Endodermal cell (in vitro differentiated cells): ENCODE measurements at places on chromosomes 4 and X.

GRCh38 chr4:16692524-16692923 is 205.9 kb downstream of the LDB2 start:
- H3K27ac ChIP-seq, result no peak overlapping the region
- no peak for DNase-seq
- peaks cover 11% of the 10 kb centered on the region for H3K4me1 ChIP-seq
- no peak overlapping the region for H3K4me3 ChIP-seq
- H3K27me3 ChIP-seq, result no peaks in the 10 kb centered on the region

GRCh38 chr4:39169426-39169825 is 12.9 kb upstream of the WDR19 start:
- no peak overlapping the region for H3K4me3 ChIP-seq
- no peaks in the 10 kb centered on the region for H3K4me1 ChIP-seq
- H3K27me3 ChIP-seq, result no peaks in the 10 kb centered on the region
- DNase-seq, result no peak
- no peak overlapping the region for H3K27ac ChIP-seq
- no peaks in the 10 kb centered on the region for H3K36me3 ChIP-seq

DNA sequence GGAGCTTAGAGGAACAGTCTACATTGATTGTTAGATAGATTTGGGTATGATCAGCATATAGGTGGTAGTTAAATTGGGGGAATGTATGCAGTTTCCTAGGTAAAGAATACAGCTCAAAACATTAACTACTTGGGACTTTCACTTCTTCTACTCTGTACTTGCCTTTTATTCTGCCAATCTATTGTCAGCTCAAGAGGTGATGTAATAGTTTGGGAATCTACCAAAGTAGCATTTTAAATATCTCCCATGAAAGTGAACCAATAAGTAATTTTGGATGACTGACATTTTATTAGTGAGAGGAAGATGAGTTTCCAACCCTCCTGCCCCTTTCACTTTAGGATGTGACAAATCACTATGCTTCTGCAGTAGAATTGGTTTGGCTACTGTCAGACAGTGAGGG is 43.4 kb downstream of the NUDT6 start:
- no peaks in the 10 kb centered on the region for H3K36me3 ChIP-seq
- H3K4me1 ChIP-seq, result no peaks in the 10 kb centered on the region
- no peak overlapping the region for H3K27ac ChIP-seq
- DNase-seq, result no peak
- no peaks in the 10 kb centered on the region for H3K27me3 ChIP-seq
- H3K4me3 ChIP-seq, result no peak overlapping the region

- no peaks in the 10 kb centered on the region for H3K27me3 ChIP-seq
- no peak overlapping the region for H3K27ac ChIP-seq
- no peak for DNase-seq
- no peaks in the 10 kb centered on the region for H3K4me1 ChIP-seq
Observed at GRCh38 chr4:102627831-102628523, 126.8 kb downstream of the NFKB1 start.

DNA sequence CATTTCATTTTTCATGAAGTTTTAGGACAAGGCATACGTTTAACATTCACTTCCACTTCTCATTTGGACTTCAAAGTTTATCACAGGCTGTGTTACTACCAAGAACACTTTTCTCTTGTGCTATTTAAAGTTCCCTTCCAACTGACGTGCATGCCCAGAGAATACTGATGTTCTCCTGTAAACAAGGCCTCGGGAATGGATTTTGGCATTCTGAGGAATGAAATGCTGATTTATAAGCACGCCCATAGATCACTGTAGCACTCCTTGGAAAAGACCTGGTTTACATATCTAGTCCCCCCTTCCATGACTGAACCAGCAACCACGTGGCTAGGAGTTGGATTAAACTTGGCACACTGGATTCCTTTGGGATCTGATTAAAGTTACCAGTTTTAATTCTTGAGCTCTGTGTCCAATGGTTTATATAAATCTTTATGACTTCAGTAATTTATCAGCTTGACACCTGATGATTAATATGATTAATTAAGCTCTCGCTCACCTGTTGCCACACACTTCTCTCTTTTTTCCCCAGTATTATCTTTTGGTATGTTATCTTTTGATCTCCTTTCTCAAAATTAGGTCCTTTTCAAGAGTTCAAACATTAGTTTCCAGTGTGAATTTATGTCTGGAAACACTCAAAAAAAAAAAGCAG is 122.4 kb upstream of the HAND2 start:
- no peak for DNase-seq
- no peak overlapping the region for H3K27ac ChIP-seq
- no peaks in the 10 kb centered on the region for H3K4me1 ChIP-seq

- no peak for DNase-seq
- H3K4me3 ChIP-seq, result no peak overlapping the region
- no peaks in the 10 kb centered on the region for H3K27me3 ChIP-seq
- peaks cover 49% of the 10 kb centered on the region for H3K36me3 ChIP-seq
Observed at GRCh38 chr4:145823743-145824142, 114.9 kb downstream of the ZNF827 start.

- H3K27me3 ChIP-seq, result no peaks in the 10 kb centered on the region
- H3K4me1 ChIP-seq, result no peaks in the 10 kb centered on the region
- DNase-seq, result no peak
- H3K36me3 ChIP-seq, result no peaks in the 10 kb centered on the region
- H3K4me3 ChIP-seq, result no peak overlapping the region
Observed at GRCh38 chrX:46367491-46367890, 177.7 kb downstream of the ZNF674 start.

DNA sequence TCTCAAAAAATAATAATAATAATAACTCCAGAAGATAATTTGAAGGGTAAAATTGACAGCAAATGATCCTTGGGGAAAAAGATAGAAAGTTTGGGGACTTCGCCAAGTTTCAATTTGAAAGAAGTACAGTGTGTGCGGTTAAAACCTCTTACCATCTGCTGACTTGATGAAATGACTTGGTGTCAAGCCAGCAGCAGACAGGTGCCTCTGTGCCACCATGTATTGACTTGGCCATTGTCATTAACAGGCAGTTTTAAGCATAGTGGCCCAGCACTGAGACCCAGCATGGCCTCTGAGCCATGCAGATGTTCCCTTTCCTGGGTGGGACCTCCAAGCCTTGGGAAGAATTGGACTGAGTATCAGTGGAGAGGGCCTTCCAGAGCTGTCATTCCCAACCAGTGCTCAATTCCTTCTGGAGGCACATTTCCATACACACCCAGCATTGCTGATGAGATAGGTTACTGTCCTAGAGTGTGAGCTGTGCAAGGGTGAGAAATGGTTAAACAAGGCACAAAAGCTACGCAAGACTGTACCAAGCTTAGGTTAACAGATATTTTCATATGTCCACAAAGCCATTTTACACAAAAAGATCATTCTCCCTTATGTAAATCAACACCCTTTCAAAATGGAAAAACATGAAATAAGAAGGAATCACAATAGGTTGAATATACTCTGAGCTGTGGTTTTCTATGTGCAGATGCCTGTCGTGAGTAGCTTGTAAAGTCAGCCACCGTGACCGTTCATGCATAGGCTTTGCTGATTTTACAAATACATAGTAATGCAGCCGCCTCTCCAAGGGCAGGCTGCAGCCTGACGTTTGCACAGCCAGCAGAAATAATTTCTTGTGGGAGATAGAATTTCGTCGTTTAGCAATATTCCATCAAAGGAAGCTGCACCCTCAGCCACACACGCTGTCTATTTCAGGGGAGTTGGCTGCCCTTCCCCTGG is 59.4 kb upstream of the FBXW7 start:
- no peaks in the 10 kb centered on the region for H3K27me3 ChIP-seq
- DNase-seq, result no peak
- no peaks in the 10 kb centered on the region for H3K36me3 ChIP-seq
- no peak overlapping the region for H3K27ac ChIP-seq
- H3K4me1 ChIP-seq, result peaks cover 6% of the 10 kb centered on the region

- H3K4me1 ChIP-seq, result no peaks in the 10 kb centered on the region
- peaks cover 6% of the 10 kb centered on the region for H3K36me3 ChIP-seq
Observed at GRCh38 chrX:85243761-85244449, at the start of the genes SATL1 and ZNF711. Gene SATL1, minus strand, starts transcription at chrX:85243779. Its CDS starts 134,811 bp downstream, at chrX:85108968. Gene ZNF711, plus strand, starts transcription at chrX:85243991. Its CDS starts 3,582 bp downstream, at chrX:85247573.

- peaks cover 16% of the 10 kb centered on the region for H3K27me3 ChIP-seq
- H3K4me3 ChIP-seq, result no peak overlapping the region
- no peaks in the 10 kb centered on the region for H3K4me1 ChIP-seq
- no peak overlapping the region for H3K27ac ChIP-seq
- no peak for DNase-seq
- H3K36me3 ChIP-seq, result no peaks in the 10 kb centered on the region
Observed at GRCh38 chrX:22163326-22163725, 109.4 kb upstream of the CBLL2 start.

DNA sequence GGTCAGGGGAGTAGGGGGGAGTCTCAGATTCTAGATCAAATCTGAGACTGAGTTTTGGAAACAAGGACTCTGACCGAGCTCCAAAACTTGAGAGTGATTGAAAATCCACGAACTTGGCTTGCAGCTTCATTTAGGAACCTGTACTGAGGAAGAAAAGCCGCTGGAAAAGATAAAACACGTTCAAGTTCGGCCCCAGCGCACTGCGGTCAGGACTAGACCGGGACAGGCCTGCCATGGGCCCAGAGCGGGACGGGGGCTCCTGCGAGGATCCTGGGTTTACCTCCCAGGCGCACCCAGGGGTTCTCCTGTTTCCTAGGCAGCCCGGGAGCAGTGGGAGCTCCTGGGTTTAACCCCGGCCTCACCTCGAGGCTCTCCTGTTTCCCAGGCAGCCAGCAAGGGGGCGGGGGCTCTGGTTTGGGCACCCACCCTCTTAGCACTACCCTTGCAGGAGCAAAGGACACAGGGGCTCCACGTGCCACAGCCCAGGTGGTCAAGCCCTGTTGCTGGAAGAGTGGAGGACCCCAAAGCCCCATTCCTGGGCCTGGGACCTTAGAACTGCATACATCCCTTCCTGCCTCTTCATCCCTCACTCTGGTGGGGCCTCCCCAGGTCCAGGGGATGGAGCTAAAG is 74.5 kb downstream of the ABLIM2 start:
- no peaks in the 10 kb centered on the region for H3K27me3 ChIP-seq
- no peaks in the 10 kb centered on the region for H3K36me3 ChIP-seq
- no peaks in the 10 kb centered on the region for H3K4me1 ChIP-seq

- no peak overlapping the region for H3K27ac ChIP-seq
- no peaks in the 10 kb centered on the region for H3K36me3 ChIP-seq
- H3K4me1 ChIP-seq, result no peaks in the 10 kb centered on the region
- no peak overlapping the region for H3K4me3 ChIP-seq
- DNase-seq, result no peak
- H3K27me3 ChIP-seq, result no peaks in the 10 kb centered on the region
Observed at GRCh38 chr4:161841759-161842158, 322.0 kb downstream of the FSTL5 start.

GRCh38 chr4:58553031-58553430 is 1442.8 kb upstream of the IGFBP7 start:
- H3K4me1 ChIP-seq, result peaks cover 6% of the 10 kb centered on the region
- no peak overlapping the region for H3K27ac ChIP-seq
- H3K4me3 ChIP-seq, result no peak overlapping the region
- H3K36me3 ChIP-seq, result no peaks in the 10 kb centered on the region
- DNase-seq, result no peak
- no peaks in the 10 kb centered on the region for H3K27me3 ChIP-seq

DNA sequence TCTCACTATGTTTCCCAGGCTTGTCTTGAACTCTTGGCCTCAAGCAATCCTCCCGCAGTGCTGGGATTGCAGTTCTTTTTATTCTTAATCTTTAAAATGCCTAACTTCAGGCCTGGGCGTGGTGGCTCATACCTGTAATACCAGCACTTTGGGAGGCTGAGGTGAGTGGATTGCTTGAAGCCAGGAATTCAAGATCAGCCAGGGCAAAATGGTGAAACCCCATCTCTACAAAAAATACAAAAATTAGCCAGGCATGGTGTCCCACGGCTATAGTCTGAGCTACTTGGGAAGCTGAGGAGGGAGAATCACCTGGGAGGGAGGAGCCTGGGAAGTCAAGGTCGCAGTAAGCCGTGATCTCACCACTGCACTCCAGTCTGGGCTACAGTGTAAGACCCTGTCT is 45.9 kb downstream of the PLS3 start:
- peaks cover 6% of the 10 kb centered on the region for H3K36me3 ChIP-seq
- H3K4me3 ChIP-seq, result no peak overlapping the region
- H3K27me3 ChIP-seq, result no peaks in the 10 kb centered on the region
- peak; percentile 58 for DNase-seq
- no peak overlapping the region for H3K27ac ChIP-seq
